ENCODE measurements at places on chromosomes 5 and 9.

DNA sequence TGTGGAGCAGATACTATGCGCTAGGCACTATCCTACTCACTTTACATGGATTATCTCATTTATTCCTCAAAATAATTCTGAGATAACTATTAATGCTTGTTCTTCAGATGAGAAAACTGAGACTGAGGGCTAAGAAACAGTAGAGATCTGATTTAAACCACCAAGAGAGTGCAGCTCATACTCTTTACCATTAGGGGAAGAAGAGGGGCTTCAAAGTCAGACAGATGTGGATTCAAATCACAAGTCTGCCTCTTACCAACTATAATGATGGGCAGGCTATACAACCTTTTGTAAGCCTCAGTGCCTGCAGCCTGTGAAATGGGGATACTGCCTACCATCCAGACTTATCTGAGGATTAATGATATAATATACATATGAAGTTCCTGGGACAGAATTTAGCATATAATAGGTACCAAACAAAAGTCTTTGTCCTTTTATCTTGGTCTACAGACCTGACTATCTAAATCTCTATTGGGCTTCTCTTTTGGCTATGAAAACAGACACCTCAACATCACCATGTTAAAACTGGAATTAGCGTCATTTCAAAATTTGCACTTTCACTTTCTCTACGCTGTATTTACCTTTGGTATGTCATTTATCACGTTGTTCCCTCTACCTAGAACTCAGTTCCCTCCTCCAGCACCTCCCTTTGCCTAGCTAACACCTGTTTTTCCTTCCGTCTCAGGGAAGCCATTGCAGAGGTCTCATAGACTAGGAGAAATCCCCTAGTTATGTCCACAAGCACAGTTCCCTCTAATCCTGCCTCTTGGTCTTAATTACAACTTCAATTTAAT, 13.8 kb upstream of the TMEM267 start:
- no peak for DNase-seq

GRCh38 chr9:77290373-77290772, 113.0 kb downstream of the VPS13A start:
- no peak for DNase-seq

DNA sequence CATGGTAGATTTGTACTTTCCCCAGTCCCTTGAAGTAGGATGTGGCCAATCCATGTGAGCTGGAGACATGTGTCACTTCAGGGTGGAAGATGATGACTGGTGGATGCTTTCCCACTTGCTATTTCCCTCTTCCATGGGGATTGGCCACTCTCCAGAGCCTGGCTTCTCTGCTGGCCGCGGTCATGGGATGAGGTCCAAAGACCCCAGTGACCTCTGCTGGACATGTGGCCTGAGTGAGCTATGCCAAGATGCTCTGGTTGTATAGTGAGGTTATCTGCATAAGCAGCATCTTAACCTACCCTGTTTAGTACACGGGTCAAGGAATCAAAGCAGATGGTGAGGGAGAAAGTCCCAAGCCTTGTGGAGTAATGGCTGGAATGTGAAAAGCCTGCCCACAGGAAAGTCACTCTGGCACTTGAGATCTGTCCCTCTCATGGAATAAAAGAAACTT, 47.1 kb downstream of the SH3PXD2B start:
- no peak for DNase-seq

DNA sequence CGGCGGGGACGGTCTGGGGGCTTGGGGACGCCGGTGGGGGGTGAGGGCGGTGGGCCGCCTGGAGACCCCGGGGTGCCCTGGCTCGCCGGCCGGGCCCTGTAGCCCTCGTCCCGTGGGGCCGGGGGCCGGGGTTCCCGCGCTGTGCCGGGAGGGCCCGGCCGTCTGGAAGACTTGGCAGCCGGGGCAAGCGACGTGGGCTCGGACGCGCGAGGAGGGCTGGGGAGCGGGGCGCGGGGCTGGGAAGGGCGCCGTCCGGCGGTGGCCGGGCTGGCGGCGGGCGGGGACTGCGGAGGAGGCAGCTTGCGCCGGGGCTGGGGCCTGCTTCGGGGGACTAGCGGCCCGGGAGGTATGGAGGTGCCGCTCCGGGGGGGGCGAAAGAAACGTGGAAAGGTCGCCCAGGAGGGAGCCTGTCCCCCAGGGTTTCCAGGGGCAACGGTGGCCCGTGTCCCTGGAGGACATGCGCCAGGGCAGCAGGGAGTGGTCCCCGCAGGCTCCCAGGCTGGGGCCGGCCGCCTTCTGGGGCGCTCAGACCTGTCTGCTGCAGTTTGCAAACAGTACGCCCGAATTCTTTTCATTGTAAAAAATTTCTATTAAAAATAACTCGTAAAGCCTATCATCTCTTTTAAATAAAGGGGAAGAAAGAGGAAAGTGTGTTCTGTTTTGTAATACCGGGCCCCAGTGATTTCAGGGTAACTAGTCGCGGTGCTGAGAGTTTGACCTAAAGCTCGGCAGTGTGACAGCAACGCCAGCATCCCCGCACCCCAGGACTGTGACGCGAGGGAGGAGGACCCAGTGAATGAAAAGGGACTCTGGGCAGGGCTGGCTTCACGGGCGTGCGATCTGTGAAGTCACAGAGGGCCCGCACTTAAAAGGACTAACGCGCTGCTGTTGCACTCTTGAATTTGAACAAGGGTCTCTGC, 752 bp upstream of the ANKH start:
- peak; percentile 47 for DNase-seq

- no peak for DNase-seq
These were observed 53.9 kb downstream of the CFAP95 start for GRCh38 chr9:69874301-69875060.

Data from stimulated activated naive CD4-positive, alpha-beta T cell treated with Interleukin-2 at 50 U/mL for 16 hours (primary cell).